ENCODE measurements at places on chromosomes 4 and X.

DNA sequence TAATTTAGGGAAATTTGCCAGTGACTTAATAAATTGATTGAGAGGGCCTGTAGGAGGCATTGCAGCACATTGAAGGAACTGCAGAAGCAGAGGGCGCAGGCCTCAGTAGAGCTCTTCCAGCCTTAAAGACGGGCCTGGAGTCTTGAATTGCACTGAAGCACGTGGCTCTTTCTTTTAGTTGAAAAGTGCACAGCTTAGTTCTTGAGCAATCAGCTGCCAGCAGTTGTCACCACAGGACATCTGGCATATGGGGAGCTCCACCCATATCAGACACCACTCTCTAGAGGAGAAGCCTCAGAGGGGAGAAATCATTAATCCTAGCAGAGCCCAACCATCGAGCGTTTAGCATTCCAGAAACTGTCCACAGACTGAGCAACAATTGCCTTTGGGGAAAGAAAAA is 16.0 kb upstream of the FGF16 start:
- DNase-seq: no peak

GRCh38 chr4:8081621-8082516 is 76.7 kb downstream of the ABLIM2 start:
- DNase-seq: no peak

GRCh38 chrX:95754411-95754810 is 930.2 kb upstream of the DIAPH2 start:
- DNase-seq: no peak

DNA sequence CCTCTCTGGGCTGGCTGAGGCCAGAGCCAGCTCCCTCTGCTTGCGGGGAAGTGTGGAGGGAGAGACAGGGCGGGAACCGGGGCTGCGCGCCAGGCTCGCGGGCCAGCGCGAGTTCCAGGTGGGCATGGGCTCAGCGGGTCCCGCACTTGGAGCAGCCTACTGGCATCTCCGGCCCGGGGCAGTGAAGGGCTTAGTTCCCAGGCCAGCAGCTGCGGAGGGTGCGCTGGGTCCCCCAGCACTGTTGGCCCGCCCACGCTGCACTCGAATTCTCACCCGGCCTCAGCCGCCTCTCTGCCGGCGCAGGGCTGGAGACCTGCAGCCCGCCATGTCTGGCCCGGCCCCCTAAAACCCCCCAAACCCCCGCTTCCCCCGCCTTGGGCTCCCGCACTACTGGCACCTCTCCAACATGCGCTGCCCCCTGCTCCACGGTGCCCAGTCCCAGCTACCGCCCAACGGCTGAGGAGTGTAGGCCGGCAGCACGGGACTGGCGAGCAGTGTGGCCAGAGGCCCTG is 33.8 kb upstream of the FAT4 start:
- DNase-seq: no peak

GRCh38 chr4:92215476-92215875 is 88.3 kb upstream of the GRID2 start:
- DNase-seq: no peak

DNA sequence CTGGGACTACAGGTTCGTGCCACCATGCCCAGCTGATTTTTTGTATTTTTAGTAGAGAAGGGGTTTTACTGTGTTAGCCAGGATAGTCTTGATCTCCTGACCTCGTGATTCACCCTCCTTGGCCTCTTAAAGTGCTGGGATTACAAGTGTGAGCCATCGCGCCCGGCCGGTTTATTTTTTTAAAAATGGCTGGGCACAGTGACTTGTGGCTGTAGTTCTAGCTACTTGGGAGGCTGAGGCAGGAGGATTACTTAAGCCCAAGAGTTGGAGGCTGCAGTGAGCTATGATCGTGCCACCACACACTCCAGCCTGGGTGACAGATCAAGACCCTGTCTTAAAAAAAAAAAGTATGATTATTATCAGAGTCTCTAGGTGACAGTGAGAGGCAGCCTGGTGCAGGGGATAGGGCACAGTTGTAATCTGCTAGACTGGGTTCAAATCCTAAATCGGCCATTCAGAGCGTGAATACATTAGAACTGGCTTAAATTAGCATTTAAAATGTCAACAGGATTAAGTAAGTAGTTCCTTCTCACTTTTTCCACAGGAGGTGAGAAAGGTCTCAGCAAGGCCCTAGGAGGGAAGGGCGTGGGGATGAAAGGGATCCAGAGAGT is 435 bp upstream of the MGST2 start:
- peak; percentile 27 for DNase-seq

- DNase-seq: no peak
Observed at GRCh38 chrX:40852586-40852985, 117.2 kb upstream of the MED14 start.

DNA sequence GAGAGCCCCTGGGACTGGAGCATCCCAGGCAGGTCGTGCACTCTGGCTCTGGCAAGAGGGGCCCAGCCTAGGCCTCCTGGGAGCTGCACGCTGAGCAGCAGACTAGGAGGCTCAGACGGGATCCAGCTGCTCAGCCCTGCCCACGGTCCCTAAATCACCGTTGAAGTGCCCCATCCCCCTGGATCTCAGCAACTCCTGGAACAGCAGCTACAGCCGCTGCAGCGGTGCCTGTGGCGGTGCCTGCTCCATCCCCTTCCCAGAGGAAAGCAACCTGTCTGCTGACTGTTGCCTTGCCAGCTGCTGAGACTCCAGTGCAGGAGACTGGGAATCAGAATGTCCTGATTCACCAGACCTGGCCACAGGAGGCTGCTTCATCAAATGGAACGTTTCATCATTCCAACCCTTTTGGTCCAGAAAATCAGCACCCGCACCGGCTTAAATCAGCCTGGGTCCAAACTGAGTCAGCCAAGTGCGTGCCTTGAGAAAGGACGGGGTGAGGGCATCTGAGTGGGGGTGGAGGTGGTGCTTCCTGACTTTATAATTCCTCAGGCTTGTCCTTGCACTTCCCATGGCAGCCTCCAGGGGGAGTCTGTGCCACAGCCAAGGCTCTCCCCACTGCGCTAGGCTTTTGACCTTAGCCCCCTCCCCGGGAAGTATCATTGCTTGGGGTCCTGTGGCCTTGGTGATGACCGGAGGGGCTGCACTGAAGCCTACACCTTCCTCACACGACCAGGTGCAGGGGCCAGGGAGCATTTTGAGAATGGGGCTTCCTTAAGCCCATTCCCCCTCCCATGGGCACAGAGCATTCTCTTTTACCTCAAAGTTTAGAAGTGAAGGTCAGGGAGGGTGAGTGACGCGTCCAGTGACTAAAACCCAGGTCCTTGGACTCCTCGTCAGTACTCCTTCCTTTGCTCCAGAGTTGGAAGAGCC is 6.5 kb downstream of the ZNF185 start:
- peak; percentile 59 for DNase-seq

- no peak for DNase-seq
Observed at GRCh38 chrX:20026278-20026677, 35.4 kb upstream of the BCLAF3 start.

DNA sequence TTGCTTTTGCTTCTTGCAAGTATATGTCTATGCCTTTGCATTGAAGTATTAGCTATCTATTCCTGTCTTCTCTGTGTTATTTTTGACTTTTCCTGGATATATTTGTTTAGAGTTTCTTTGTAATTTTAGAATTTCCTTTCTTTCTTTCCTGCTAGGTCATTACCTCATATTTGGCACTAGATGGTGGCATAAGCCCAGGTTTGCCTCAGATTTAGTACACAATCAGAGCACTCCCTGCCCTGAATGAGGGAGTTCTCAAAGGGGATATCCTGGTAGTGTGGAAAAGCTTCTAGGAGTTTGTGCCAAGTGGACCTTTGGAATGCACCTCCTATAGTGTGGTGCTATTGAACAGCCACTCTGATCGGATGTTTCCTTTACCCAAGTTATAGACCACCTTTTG is 181.6 kb downstream of the UGT8 start:
- DNase-seq: no peak

DNA sequence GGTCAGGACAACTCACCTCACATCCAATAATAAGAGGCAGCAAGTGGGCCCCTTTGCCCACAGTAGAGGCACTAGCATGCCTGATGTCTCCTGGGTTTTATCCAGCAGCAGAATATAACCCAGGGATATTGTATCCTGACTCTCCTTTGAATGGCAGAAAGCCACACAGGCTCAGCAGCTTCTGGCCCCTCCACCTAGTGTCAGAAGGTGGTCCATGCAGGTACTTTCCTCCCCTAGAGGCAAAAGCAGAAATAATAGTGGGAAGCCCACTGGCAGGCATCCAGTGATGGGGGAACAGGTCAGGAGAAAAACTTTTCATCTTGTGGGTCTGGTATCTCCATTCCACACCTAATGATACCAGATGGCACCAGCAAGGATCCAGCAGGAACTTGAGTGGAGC is 75.5 kb upstream of the IRS4 start:
- DNase-seq: no peak

GRCh38 chr4:104677116-104677515 is 182.4 kb upstream of the CXXC4 start:
- DNase-seq: no peak

DNA sequence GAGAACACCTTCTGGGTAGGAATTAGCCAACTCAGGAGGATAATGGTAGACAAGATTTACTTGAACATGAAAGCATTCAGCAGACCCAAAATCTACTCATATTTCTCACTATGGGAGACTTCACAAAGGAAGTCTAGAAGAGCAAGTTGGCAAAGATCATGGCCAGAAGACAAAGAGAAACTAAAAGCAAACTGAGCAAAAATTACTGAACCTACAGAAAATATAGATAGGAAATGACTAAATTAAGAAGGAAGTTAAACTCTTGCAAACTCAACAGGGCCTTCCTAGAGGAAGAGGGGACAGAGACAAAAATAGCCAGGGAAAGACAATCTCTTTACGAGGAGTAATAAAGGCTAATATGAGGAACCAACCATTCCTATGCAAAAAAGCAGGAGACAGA is 18.7 kb downstream of the CORIN start:
- no peak for DNase-seq

DNA sequence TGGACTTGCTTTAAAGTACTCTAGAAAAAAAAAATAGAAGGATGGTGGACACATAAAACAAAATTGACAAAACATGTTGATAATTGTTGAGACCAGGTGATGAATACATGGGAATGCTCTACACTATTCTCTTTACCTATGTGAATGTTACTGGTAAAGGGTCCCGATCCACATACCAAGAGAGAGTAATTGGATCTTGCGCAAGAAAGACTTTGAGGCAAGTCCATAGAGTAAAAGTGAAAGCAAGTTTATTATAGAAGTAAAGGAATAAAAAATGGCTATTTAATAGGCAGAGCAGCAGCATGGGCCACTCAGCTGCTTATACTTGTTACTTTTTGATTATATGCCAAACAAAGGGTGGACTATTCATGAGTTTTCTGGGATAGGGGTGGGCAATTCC is 34.0 kb upstream of the PRR32 start:
- no peak for DNase-seq

DNA sequence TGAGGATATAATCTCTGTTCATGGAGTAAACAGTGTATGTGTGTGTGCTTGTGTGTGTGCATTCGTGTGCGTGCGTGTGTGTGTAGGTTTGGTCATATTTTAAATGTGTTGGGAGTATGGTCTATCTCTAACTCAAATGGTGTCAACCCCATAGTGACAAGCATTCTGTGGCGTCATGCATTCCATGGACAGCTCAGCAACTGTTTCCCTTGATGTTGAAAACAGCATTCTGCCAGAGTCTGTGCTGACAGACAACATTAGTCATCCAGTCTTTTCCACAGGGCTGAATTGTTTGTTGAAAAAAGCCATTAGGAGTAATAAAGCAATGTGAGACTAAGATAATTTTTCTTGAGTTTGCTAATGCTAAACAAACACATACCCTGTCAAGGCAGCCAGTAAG is 706.6 kb downstream of the PCDH19 start:
- DNase-seq: no peak

DNA sequence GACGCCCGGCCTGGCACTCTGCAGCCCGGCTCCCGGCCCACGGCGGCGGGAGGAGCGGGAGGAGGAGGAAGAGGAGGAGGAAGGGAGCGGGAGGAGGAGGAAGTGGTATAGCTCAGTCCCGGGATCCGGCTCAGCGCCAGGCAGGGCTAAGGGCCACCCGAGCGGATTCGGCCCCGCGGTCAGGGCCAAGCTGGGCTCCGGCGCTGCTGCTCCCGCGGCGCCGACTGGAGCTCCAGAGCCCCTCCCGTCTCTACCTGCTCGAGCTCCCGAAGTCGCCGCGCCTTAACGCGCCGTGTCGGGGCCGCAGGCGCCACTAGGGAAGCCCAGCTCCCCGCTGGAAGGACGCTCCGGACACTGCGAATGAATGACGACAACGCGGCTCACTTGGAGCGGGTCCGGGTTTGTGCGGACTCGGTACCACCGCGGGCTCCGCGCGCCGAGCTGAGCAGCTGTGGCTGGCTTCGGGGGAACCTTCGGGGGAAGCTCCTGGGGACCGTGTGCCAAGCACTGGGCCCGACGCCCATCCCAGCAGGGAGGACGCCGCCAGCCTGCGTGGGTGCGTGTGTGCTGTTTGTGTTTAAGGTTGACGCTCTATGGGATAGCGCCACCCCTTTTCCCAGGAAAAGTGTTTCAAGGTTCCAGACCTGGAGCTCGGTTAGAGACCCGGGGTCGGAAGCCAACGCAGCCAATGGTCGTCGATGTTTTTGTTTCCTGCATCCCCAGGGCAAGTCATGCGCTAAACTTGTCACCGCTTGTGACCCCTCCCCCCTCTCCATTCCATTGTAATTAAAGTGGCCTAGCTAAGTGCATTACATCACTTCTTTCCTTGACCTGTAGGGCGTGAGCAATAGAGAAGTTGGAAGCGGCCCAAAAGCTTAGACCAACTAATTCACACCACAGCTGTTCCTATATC is at the start of gene TBC1D9:
TBC1D9 (minus strand) TSS at position 67 of the 913 bp plus-strand sequence. CDS start 340 bp downstream, outside the sequence.
- peak; percentile 22 for DNase-seq

- DNase-seq: peak; percentile 44
Observed at GRCh38 chrX:46704767-46705386, 54.0 kb downstream of the SLC9A7 start.

DNA sequence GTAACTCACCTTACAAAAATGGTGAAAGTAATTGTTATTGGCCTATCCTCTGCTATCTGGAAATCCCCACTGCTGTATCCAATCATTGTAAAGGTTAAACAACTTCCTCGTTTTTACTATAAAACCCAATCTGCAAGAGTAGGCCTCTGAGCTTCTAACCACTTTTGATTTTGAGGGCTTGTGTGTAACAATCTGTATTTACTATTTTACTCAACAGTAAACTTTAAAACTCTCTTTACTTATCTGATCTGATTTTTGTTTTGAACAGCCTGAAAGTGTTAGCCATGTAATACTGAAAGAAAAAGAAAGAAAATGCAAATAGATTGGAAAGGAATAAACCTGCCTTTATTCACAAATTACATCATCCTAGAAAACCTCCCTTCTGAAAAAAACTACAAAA is 63.1 kb downstream of the SLC10A7 start:
- no peak for DNase-seq

GRCh38 chr4:177033135-177033534 is 240.4 kb upstream of the VEGFC start:
- DNase-seq: no peak

GRCh38 chr4:154711522-154711921 is 32.3 kb upstream of the LRAT start:
- no peak for DNase-seq

- no peak for DNase-seq
Observed at GRCh38 chrX:133706890-133707289, 278.5 kb downstream of the GPC3 start.

DNA sequence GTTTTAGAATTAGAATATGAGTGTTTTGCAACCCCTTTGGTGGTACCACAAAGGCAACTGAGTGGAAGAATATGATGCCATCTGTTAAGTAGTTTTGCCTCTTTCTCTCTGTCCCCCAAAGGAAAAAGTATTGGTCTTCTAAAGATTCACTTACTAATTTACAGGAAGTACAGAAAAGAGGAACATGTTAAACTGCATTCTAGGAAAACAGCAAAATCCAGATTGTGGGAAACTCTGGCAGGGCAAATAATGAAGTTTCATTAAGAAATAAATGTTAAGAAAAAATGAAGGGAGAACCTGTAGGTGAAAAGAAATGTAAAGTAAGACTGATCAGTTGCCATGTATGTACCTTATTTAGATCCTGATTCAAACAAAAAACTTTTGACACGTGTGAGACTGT is 39.3 kb downstream of the NSUN7 start:
- DNase-seq: no peak

Measured in activated CD4-positive, alpha-beta T cell treated with anti-CD3 and anti-CD28 coated beads for 36 hours (primary cell).